ENCODE measurements at places on chromosomes 1 and 21. TPM values are rescaled to one million over a fixed set of nuclear protein-coding genes. Genes with fewer than 3 reads are reported as not detected.

CFHR1 gene
- total RNA-seq, result not detected

PRKAA2 gene
- total RNA-seq, result 6.6 TPM

COL18A1 gene
- total RNA-seq, result 48.3 TPM

- H3K4me3 ChIP-seq, result no peak overlapping the region
- no peaks in the 10 kb centered on the region for H3K4me1 ChIP-seq
- H3K27me3 ChIP-seq, result no peaks in the 10 kb centered on the region
Observed at GRCh38 chr1:225980005-225980836, 18.9 kb downstream of the SDE2 start.

GRCh38 chr1:154469844-154470560 lies 32.0 kb upstream of the TDRD10 start:
- no peak overlapping the region for H3K4me3 ChIP-seq
- DNase-seq, result no peak
- no peaks in the 10 kb centered on the region for H3K36me3 ChIP-seq
- H3K4me1 ChIP-seq, result no peaks in the 10 kb centered on the region
- no peaks in the 10 kb centered on the region for H3K27me3 ChIP-seq
- H3K27ac ChIP-seq, result no peak overlapping the region

PAQR7 gene
- 4.2 TPM for total RNA-seq

TMEM201 gene
- 6.2 TPM for total RNA-seq

INSRR gene
- total RNA-seq, result 0.33 TPM
